Germinal center (tissue), 1 donor: ENCODE measurements at places on chromosomes 4 and X.

GRCh38 chr4:53714236-53715140, 123.2 kb upstream of the LNX1 start:
- no peak for DNase-seq

GRCh38 chrX:44228621-44229020, 114.9 kb downstream of the EFHC2 start:
- no peak for DNase-seq

DNA sequence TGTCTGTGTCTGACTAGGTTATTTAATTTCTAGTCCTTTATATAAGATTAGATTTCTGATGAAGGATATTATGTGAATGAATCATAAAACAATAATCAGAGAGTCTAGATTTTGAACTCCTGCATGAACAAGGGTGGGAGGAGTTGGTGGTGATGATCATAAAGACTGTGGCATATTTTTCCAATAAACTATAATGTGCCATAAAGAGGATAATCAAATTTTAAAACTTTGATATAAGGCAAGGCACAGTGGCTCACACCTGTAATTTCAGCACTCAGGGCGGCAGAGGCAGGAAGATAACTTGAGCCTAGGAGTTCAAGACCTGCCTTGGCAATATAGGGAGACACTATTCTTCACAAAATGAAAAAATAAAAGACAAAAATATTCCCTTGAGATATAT, 473.3 kb downstream of the GABRG1 start:
- no peak for DNase-seq

GRCh38 chr4:6225469-6225868, 25.1 kb upstream of the JAKMIP1 start:
- DNase-seq = no peak

GRCh38 chr4:8079916-8080753, 78.5 kb downstream of the ABLIM2 start:
- no peak for DNase-seq

DNA sequence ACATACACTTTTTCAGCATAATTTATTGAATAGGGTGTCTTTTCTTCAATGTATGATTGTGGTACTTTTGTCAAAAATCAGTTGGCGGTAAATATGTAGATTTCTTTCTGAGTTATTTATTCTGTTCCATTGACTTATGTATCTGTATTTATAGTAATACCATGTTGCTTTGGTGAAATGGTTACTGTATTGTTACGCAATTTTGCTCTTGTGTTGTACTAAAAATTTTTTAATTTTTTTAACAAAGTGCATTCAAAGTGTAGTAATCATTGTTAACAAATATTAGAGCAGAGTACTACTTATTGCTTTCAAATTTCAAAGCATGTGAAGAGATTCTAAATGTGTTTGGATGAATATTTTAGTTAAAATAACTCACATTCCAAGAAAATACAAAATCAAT, 915.4 kb downstream of the PCDH19 start:
- DNase-seq = no peak

DNA sequence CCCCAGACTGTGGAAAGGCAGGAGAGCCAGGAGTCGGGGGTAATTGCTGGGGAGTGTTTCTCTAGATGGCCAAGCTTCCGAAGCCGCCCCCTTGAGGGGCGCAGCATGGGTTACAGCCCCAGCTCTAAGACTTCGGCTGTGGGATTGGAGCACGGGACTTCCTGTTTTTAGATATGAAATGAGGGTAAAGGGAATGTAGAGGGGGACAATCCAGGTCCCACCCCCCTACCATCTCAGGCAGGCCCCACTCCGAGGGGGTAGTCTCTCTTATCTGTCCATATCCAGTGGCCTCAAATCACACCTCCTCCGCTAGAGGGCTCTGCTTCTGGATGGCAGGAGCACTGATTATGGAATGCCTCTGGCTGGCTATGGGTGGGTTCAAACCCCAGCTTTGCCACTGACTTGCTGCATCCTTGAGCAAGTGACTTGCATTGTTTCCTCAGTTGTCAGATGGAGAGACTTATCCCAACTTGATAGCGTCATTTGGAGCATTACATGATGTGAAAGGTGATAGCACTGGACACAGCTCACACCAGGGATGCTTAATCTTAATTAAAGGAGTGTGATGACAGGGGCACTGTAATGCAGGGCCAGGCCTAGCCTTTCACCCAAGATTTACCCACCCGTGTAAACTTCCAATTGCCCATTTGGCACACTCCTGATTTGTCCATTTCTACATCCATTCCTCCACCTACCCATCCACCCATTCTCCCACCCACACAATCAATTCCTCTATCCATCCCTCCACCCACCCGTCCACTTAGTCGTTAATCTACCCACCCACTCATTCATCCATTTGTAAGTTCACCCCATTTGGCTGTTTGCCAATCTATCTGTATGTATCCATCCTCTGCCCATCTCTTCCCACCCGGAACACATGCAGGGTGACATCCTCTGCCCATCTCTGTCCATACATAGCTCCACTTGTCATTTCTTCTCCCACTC, 848 bp upstream of the KCND1 start:
- DNase-seq = peak; percentile 18

DNA sequence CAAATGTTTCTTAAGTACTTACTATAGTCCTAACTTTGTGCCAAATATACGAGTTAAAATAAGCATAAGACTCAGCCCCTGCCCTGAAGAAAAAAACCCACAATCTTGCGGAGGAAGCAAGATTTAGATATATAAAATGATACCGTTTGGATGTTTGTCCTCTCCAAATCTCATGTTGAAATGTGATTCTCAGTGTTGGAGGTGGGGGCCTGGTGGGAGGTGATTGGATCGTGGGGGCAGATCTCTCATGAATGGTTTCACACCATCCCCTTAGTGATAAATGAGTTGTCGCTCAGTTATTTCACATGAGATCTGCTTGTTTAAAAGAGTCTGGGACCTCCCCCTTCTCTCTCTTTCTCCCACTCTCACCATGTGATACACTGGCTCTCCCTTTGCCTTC, 28.7 kb downstream of the EFHC2 start:
- DNase-seq = no peak

DNA sequence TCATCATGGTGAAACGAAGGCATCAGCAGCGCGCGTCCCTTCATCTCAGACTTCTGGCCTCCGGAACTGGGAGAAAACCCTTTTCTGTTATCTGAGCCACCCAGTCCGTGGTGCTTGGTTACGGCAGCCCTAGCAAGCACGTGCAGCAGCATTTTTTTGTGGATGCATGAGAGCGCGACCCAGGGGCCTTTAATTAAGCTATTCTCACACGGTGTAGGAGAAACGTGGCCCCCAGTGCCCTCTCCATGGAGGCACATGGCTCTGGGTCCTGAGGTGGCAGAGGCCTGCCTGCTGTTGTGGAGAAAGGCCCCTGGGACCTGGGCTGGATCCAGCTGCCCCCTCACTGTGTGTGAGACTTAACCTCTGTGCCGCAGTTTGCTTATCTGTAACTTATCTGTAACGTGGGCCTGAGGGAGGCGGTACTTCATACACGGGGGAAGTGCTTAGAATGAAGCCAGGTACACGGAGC, 9.5 kb downstream of the CLCN4 start:
- DNase-seq = no peak

DNA sequence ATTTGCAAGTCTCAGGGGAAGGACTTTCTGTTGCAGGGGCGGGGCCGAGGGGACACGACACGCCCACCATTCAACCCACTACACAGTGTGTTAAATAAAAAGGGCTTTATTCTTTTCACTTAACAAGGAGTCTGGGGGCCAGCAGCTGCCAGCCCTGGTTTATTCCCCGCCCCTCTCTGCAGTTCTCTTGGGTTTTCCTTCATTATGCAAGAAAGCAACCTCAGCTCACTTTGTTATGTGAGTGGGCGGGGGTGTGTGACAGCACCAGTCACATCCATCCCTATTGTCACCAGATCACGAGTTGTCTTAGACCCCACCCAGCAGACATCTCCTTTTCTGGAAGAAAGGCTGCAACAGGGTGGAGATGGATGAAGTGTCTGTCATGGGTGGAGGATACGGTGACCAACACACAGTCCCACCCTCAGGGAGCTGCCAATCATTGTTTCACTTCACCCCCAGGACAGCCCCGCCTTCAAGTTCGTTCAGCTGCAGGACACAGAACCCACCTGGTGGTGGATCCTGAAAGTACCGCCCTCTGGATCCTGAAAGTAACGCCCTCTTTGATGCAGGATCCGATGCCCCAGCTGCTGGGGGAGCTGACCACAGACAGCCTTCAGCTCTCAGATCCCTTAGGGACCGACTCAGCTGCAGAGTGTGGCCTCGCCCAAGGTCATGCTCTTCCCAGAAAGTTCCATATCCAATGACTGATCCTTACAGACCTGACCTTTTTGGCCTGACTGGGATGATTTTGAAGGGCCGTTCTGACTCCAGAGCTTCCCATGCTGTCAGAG, 79.6 kb downstream of the SMIM20 start:
- DNase-seq = peak; percentile 70

GRCh38 chr4:17511950-17512795, at the start of gene QDPR:
QDPR (minus strand) TSS chr4:17512090; CDS start chr4:17512054, 36 bp downstream.
- DNase-seq = peak; percentile 73

- no peak for DNase-seq
Measured at GRCh38 chrX:119753001-119753400, 5.4 kb upstream of the SOWAHD start.

- no peak for DNase-seq
Measured at GRCh38 chrX:39377157-39377556, 575.9 kb downstream of the MID1IP1 start.

- DNase-seq = no peak
Measured at GRCh38 chrX:154738011-154738738, 12.7 kb downstream of the GAB3 start.

- no peak for DNase-seq
Measured at GRCh38 chr4:22466581-22466980, 49.3 kb downstream of the ADGRA3 start.

DNA sequence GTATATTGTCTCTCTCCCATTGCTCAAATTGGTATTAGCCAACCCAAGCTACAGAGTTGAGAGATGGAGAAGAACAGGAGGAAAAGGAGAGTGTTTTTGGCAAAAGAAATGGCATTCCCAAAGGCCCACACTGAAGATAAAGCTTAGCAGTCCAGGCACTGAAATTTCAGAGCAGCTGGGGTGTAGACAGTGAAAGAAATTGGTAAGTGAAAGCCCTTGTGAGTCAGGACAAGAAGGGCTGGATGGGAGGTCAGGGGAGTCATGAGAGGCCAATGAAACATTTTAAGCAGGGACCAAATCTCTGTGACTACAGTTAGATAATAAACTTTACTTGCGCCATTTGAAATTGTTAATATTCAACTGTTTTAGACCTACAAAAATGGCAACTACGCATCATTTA, 177.7 kb downstream of the ADAMTS3 start:
- DNase-seq = no peak

- DNase-seq = no peak
Measured at GRCh38 chr4:128917781-128918180, 108.3 kb downstream of the JADE1 start.

GRCh38 chr4:182756161-182756690, 161.0 kb downstream of the DCTD start:
- no peak for DNase-seq

GRCh38 chr4:80033581-80033980, 39.4 kb downstream of the ANTXR2 start:
- DNase-seq = no peak

GRCh38 chrX:72358313-72358712, 52.6 kb upstream of the CITED1 start:
- no peak for DNase-seq

- DNase-seq = no peak
Measured at GRCh38 chrX:105018865-105019264, 201.6 kb downstream of the TEX13A start.

GRCh38 chr4:91840359-91840758, 463.4 kb upstream of the GRID2 start:
- no peak for DNase-seq

GRCh38 chr4:108361446-108361820, 192.7 kb upstream of the LEF1 start:
- DNase-seq = no peak

GRCh38 chrX:37816766-37817165, 30.6 kb downstream of the DYNLT3 start:
- DNase-seq = no peak

GRCh38 chr4:136664988-136665387, 867.3 kb downstream of the PCDH18 start:
- no peak for DNase-seq

DNA sequence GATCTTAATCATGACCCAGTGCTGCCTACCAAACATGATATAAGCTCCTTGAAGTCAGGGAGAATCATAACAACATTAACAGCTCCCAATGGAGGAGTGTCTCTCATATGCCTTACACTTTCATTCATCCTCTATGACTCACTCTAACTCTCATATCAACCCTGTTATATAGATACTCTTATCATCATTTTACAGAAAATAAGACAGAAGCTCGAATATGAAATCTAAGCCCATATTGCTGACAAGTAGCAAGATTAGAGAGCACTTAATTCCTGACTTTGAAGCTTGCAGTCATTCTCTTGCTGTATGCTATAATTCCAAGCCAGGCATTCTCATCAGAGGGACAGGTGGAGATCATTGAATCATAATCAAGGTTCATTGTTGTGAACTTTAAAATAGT, 476.7 kb upstream of the ATOH1 start:
- DNase-seq = no peak

DNA sequence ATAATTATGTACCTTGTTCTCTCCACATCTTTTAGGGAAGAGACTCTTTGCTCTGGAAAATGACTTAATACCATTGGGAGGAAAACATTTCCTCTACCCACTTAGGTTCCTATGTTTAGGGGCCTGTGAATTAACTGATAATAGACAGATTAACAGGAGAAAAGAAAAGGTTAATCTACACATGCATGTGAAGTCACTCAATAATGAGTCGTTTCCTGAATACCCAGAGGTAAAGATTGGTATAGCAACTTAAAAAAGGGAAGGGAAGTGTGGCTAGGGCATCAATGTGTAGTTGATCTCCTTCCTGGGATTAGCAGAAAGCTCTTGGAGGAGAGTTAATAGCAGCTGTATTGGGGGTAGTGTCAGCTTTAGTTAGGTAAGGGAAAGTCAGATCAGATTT, 419.5 kb upstream of the ATOH1 start:
- DNase-seq = no peak

DNA sequence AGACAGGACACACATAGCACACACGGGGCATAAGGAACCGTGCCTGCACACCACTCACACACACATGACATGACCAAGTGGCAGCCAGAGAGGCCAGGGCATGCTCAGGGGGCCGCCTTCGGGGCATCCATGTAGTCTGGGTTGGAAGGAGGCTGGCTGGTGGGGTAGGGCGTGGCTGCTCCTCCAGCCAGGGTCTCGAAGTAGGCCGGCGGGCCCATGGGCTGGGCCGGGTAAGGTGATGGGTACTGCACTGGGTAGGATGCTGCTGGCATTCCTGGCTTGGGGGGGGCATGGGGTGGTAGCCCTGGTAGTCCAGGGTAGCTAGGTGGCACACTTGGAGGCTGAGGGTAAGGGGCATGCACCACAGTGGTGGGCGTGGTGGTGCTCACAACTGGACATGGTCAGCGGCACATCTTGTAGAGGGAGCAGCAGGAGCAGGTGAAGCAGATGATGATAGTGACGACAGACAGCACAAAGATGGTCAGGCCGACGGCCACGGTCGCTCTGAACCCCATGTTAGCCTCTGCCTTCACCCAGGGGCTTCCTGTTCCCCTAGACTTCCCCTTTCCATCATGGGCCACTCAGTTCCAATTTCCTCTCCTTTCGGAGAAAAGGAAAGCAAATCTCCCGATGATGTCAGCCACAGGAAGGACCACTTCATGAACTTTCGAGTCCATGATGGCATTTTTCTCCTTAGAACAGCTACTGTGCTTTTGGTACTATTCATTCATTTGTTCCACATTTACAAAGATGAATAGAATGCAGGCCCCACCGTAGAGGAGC, 10.9 kb upstream of the DDX3X start:
- DNase-seq = no peak

- no peak for DNase-seq
Measured at GRCh38 chr4:186749611-186750281, 26.1 kb upstream of the FAT1 start.

- DNase-seq = peak; percentile 72
Measured at GRCh38 chr4:54228056-54228527, 1.0 kb upstream of the PDGFRA start.
